Daoy (cell line): ENCODE measurements at places on chromosomes 1 and 21. TPM values are rescaled to one million over a fixed set of nuclear protein-coding genes. Genes with fewer than 3 reads are reported as not detected.

The APOBEC4 gene
- not detected in 2 replicates for total RNA-seq

The CA6 gene
- not detected in 2 replicates for total RNA-seq

The ZNF697 gene
- total RNA-seq, result 16.6 and 18.1 TPM in 2 replicates

The EPHB2 gene
- 80.0 and 94.2 TPM in 2 replicates for total RNA-seq

The GPR61 gene
- not detected in 2 replicates for total RNA-seq

The UTS2 gene
- not detected in 2 replicates for total RNA-seq

The SPATA6 gene
- 2.6 and 3.0 TPM in 2 replicates for total RNA-seq
